ENCODE measurements at places on chromosomes 13 and 19. TPM values are rescaled to one million over a fixed set of nuclear protein-coding genes. Genes with fewer than 3 reads are reported as not detected.

DNA sequence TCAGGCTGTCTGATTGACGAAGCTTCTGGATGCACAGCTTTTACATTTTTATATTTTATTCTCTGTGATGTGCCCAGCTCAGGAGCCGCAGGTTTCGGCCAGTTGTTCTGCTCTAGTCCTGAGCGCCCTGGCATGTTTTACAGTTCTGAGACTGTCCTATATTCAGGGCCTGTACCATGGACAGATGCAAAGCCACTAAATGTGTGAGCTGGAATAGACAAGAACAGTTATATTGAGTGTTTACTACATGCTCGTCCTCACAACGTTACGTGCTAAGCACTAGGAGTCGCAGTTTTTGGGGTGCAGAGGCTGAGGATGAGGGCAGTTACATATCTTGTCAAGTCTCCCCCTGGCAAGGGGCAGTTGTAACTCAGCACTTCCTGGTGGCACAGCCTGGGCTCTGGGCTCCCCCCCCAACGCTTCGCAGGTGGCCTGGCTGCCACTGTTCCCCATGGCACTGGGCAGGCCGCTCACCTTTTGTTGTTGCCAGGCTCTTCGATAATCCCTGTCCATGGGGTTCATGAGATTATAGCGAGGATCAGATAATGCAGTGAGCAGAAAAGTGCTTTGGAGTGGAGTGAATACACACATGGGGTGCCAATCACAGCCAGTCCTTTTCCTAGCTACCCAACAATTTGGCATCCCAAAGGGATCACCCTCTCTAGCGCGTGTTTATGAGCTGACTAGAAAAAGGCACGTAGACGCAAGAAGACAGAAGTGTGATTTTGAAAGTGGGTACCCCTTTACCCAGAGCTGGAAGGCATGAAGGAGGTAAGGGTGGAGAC lies 23.5 kb downstream of the ARL11 start:
- no peak for DNase-seq

DNA sequence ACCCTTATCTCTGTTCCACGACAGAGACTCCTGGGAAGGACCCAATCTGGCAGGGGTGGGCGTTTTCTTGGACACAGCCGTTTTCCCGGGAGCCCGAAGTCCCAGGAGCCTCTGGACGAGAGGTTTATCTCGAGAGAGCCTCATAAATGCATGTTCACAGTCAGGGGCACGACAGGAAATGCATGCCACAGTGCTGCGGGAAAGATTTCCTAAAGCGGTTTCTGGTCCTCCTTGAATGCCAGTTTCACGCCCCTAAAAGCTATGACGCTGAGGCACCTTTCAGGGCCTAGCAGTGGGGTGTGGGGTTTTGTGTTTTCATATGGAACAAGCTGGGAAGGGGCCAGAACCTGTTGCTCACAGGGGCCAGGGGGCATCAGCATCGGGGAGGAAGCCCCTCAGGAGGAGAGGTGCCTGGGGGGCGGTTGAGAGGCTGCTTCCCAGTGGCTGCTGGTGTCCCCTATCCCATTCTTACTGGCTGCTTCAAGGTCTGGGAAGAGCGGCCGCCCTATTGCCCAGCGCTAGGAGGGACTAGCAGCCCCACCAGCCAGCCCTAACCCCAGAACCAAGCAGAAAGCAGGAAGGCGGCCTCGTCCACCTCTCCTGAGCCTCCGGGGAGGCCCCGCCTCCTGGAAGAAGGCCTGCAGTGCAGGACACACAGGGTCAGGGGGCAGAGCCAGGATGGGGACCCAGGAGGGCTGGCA lies 157.0 kb downstream of the KDM4B start:
- DNase-seq: no peak

DNA sequence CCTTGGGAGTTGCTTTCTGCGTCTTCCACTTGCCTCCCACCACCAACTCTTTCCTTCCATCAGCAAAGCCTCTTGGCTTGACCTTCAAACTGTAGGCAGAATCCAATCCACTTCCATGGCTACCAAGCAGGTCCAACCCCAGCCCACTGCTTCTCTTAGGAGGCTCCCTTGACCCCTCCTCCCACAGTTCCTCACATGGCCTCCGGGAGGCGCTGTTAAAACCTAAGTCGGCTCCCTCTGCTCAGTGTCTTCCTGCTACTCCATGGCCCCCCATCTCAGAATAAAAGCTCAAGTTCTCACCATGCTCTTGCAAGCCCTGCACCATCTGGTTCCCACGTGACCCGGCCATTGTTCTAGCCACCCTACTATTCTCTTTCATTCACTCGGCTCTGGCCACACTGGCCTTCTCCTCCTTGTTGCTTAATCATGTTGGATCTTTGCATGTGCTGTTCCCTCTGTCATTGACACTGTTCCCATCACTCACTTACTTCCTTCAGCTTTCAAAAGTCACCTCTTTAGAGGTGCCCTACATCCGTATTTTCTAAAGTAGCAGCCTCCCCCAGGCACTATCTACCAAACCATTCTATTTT lies 7.5 kb downstream of the IZUMO2 start:
- DNase-seq: no peak

DNA sequence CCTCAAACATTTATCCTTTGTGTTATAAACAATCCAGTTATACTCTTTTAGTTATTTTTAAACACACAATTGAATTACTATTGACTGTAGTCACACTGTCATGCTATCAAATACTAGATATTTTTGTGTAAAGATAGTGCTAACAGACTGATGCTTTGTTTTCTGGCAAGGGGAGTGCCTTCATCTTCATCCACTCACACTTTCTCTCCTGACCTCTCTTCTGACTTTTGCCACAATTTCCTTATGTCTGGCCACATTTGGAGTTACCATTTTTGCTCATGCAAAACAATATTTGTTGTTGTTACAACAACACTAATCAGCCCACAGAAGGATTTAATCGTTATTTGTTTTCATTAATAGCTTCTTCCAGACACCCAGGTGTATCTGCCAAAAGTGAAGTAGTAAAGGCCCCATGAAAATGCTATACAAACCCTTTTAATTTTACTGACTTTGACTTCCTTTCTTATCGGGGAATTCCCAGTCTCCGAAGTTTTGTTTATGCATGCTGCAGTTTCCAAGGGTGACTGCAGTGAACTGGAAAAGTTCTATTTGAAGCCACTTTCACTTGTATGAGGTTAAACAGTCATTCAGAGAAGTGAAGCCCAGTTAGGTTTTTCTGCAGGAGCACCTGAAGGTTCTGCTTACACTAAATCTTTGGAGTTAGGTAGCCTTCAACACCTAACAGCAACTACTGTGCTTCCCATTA lies 66.1 kb upstream of the FRY start:
- no peak for DNase-seq

C13orf46 gene
- total RNA-seq: 1.8 TPM

GRCh38 chr19:3048190-3048533 lies 14.1 kb downstream of the TLE5 start:
- DNase-seq: no peak
